ENCODE measurements at places on chromosomes 11 and 22.
A peak's percentile ranks its signal among the peaks of the same experiment; 100 is the strongest.

GRCh38 chr11:44241851-44242250 lies 68.1 kb downstream of the ALX4 start:
- DNase-seq: no peak

GRCh38 chr11:12693094-12693478 lies 18.9 kb downstream of the TEAD1 start:
- no peak for DNase-seq

DNA sequence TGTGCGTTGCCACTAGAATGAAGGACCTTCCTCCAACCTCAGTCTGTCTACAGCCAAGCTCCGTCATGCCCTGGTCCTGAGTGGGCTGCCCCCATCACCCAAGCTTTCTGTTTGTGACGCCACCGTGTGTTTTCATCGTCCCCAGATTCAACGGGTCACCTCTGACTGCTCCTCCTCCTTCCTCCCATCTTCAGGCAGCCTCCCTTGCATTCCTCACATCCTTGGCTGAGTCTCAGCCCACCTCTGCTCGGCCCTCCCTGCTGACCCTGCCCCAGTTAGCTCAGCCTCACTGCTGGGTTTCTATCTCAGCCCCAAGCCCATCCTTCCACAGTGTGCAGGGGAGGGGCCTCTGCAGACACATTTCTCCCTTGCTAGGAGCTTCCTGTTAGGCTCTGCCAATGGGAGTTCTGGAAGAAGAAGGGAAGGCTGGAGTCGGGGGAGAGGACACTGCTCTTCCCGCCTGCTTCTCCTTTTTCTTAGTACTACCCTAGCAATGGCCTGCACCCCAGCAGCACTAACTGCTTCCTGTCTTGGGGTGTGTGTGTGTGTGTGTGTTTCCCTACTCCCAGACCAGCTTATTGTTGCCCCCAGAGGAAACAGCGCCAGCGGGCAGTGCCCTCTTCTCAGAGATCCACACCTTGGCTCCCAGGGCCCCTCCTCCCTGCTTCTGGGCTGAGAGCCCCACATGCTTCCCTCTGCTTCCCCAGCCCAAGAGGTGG lies 5.2 kb downstream of the IFT27 start:
- no peak for DNase-seq

DNA sequence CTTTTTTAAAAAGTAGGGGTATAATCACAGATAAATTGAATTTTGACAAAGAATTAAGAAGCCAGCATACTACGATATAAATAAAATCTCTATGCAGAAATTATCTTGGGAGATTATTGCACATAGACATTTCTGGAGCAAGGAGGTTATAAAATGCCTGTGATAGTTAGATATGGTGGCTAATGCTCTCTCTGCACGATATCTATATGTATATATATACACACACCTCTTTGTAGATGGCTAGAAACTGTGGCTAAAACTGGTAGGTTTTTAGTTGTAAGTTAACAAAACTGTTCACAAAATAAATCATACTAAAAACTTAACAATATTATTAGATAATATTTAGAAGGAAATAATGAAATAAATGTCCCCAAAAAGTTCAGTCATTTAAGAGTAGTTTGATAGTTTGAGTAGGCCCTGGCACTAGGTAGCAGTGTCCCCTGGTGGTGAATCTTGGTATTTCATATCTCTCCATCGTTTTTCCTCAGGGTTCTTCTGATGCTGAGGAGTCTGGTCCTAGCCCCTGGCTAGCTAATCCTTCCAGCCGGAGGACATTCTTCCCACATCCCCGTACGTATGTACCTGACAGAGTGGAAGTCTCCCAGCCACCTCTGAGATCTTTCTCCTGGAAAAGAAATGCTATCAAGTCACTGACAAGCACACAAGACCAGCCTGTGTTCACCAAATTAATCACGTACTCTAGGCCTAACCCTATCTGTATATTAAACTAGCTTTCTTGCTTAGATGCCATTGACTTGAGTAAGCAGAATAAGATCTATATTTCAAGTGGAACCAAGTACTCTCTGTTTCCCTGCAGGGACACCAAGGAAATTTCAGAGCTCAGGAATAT lies 32.2 kb downstream of the ART5 start:
- DNase-seq: peak; percentile 19

DNA sequence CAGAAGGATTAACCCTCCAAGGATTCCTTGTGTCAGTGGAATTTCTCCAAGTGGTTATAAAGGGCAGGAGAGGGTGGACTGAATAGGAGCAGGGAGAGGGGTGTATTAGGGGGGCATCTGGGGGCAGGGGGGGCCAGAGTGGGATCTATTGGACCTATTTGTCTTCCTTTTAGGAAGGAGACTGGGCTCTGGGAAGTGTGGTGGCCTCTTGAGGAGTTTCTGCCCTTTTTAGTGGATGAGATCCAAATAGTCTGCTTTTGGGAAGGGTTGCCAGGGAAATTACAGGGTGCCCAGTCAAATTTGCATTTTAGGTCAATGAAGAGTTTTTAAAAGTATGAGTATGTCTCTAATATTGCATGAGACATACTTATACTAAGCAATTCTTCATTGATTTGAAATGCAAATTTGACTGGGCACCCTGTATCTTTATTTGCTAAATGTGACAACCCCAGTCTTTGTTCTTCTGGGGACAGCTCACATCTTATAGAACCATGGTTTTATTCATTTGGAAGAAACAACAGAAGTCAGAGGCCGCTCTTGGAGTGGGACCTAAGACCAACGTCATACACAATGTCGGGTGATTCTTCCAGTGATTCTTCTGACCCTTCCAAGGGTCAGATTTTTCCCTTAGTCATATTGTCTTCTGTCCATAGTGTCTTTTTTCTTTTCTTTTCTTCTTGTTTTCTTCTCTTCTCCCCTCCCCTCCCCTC lies 429 bp upstream of the SLC22A6 start:
- DNase-seq: no peak

DNA sequence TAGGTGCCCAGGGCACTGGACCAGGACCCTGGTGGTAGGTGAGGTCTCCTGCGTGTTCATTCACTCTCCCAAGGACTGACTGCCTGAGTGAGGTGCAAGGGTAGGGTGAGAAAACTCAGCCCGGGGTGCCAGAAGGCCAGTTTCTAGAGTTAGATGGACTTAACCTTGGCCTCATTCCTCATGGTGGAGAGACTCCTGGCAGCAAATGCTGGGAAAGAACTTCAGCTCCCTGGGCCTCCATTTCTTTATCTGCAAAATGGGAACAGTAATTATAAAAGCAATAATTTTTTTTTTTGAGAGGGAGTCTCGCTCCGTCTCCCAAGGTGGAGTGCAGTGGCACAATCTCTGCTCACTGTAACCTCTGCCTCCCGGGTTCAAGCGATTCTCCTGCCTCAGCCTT lies 47.7 kb downstream of the TRIOBP start:
- DNase-seq: no peak

DNA sequence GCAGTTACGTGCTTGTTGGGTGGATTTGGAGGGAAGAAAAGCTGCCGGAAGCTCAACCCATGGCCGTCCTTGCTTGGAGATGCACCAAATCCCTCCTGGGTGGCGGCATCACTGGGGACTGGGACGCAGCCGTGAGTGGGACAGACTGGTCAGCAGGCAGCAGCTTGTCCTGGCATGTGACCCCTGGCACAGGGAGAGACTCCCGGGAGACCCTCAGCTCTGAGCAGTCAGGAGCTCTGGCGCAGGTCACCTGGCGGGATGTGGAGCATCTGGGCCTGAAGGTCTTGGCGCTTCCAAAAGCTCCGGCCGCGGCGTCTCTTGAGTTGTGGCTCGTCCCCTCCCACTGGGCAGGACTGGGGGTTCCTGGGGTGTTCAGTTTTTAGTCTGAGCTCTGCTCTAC lies 26.3 kb downstream of the PTDSS2 start:
- no peak for DNase-seq

- no peak for DNase-seq
Observed at GRCh38 chr22:27799015-27799826, 2.3 kb downstream of the MN1 start.

- no peak for DNase-seq
Observed at GRCh38 chr11:26909515-26909914, 84.4 kb upstream of the FIBIN start.

GRCh38 chr22:44932493-44932892 lies 77.3 kb downstream of the PHF21B start:
- no peak for DNase-seq

DNA sequence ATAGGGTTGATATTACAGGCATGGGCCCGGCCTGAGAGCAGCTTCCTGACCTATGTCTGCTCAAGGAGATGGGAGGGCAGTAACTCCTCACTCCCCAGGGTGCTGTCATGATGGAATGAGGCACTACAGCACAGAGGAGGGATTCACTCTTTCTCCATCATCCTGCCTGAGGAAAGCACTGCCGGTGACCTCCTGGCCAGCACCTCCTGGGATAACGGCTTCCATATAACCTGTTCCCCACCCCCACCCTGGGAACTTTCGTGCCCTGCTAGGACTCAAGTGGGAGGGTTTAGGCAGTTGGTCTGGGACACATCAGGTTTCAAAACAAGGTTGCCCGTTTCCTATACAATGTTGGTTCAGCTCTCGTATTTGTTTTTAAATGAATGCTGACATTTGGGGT lies 42.7 kb upstream of the MN1 start:
- no peak for DNase-seq

DNA sequence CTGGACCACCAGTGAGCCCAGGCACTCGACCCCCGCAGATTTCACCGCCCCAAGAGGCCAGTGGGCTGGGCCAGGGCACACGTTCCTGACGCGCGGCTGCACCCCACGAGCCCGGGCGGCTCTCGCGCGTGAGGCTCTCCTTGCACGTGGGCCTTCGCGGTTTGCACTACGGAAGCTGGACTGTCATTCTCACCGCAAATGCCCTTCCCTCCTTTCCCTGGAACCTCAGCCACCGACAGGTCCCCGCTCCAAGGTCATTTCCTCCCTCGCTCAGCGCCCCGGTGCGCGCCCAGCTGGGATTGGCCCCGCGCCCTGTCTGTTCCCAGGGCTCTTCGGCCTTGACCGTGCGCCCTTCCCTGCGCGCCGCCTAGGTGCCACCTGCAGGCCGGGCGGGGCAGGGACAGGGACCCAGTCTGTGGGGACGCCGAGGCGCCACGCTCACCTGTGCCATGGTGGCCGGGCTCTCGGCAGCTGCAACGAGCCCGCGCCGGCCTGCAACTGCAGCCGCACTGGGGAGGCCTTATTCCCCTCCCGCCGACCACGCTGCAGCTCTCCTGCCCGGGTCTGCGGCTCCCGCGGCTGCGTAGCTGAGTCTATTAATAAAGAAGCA lies 2.1 kb upstream of the CPT1A start:
- no peak for DNase-seq

DNA sequence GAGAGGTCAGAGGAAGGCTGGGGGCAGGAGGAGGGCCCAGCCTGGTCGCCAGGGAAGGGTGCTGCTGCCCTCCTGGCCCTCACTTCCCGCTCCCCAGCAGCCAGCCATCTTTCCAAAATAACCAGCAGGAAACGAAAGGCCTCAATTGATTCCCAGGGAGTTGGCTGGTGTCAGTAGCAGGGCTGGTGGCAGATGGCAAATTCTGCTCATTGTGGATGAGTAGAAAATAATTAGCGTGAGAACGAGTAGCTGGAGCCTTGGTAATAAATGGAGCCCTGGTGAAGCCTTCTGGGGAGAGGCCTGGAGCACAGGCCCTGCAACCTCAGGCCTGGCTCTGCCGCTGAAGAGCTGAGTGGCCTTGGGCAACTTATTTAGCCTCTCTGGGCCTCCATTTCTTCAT lies 31.3 kb downstream of the DAGLA start:
- DNase-seq: no peak

DNA sequence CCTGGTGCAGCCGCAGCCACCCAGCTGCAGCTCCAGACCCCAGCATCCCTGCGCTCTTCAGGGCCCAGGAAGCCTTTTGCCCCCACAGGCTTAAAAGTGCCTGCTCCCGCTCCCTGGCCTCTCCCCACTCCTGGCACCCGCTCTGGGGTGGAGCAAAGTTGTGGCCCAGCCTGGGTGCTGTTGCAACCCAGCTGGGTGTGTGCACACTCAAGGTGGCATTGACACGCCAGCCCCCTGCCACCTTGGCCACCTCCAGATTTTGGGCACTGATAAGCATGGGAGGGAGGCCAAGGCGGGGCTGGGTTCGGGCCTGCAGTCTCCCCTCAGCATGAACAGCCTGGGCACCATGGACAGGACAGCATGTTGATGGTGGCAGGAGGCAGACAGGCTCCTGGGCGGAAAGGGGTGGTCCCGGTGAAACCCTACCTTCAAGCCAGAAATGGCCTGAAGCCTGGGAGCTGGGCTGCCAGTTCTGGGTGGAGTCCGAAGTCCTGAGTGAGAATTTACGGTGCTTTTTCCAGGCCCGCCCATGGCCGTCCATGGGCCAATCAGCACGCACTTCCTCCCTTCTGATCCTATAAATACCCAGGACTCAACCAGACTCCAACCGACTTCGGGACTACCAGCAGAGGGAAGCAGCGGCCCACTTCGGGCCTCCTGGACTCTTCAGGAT lies 23.6 kb upstream of the RNASEH2C start:
- DNase-seq: no peak

- peak; percentile 57 for DNase-seq
Observed at GRCh38 chr11:105244160-105244825, 104.7 kb upstream of the CARD18 start.

- DNase-seq: no peak
Observed at GRCh38 chr11:36684840-36685801, 87.1 kb upstream of the RAG2 start.

- DNase-seq: peak; percentile 11
Observed at GRCh38 chr11:7353100-7353499, 101.4 kb downstream of the SYT9 start.

DNA sequence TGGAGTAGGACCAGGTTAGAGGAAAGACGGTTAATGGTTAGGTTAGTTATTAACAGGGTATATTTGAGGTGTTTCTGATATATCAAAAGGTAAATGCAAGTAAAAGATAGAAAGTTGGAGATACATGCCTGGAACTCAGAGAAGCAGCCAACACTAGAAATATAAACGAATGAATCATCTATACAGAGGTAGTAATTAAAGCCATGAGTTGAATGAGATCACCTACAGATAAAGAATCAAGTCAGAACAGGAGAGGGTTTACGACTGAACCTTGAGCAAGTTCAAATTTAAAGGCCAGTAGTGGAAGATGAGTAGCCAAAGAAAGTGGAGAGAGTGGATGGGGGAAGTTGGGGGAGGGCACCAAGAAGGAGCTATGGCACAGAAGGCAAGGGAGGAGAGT lies 73.9 kb downstream of the SPON1 start:
- no peak for DNase-seq

- no peak for DNase-seq
Observed at GRCh38 chr11:72582206-72583176, 91.7 kb downstream of the PDE2A start.

- no peak for DNase-seq
Observed at GRCh38 chr22:35409783-35410662, 10.1 kb downstream of the MCM5 start.

GRCh38 chr11:79594834-79595233 lies 154.0 kb upstream of the TENM4 start:
- no peak for DNase-seq

All from HS-27A (cell line).